Cardiac septum (tissue), 1 donor: ENCODE measurements at places on chromosomes 12 and 14. TPM values are rescaled to one million over a fixed set of nuclear protein-coding genes. Genes with fewer than 3 reads are reported as not detected.

DNA sequence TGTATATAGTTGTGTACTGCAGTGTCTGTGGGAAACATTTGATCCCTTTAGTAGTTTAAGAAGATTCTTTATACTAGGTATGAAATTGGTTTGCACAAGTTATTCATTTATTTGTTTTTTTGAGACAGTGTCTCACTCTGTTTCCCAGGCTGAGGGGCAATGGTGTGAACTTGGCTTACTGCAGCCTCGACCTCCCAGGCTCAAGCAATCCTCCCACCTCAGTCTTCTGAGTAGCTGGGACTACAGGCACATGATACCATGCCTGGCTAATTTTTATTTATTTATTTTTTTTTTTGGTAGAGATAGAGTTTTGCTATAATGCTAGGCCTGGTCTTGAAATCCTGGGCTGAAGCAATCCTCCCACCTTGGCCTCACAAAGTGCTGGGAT lies 209.4 kb downstream of the RASSF9 start:
- DNase-seq = no peak

DNA sequence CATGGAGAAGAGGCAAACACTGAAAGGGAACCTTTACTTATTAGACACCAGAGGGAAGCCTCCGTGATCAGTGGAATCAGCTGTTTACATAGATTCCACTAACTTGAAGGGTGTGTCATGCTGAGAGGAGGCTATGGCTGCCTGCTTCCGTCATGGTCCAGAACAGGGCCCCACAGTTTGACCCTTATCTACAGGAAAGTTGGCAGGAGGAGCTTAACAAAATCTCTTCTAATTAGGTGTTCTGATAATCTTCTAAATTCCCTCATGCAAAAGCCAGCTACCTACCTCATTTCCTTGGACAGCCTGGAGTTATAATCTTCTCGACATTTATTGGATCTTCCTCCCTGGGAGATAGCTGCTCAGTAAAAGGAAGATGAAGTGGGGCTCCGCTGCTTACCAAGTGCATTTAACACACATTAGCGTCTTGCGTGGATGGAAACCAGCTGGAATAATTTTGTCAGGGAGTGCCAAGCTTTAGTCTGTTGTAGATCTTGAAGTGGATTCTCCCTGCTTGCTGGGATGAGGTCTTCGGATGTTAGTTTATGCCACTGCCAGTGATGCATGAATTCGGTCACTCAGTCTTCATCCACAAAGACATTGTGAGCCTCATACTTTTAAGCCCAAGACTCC lies 171.0 kb downstream of the PAH start:
- DNase-seq = no peak

- no peak for DNase-seq
These were observed 26.8 kb upstream of the CLIP1 start for GRCh38 chr12:122449317-122449716.

DNA sequence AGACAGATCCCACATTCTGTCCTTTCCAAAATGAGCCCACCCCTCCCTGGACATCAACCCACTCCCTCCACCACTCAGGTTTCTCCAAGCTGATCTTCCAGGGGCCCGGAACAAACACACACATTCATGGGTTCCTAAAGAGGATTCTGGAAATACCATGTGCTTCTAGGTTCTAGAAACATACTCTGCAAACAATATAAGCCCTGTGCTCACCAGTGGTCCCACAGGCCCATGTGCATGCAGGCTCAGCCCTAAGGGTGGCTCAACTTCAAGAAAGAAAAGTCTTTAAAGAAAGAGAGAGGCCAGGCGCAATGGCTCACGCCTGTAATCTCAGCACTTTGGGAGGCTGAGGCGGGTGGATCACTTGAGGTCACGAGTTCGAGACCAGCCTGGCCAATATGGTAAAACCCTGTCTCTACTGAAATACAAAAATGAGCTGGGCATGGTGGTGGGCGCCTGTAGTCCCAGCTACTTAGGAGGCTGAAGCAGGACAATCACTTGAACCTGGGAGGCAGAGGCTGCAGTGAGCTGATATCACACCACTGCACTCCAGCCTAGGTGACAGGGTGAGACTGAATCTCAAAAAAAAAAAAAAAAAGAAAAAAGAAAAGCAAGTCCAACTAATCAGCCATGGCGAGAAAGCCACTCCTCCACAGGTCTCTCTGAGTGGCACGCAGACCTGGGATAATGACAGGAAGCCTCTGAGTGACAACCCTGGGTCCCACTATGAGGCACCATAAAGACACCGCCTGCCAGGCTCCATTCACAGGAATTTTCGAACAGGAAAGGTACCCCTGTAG lies 59.5 kb upstream of the PNMA1 start:
- DNase-seq = no peak

GRCh38 chr14:24699052-24699451 lies 65.1 kb upstream of the GZMB start:
- no peak for DNase-seq

DNA sequence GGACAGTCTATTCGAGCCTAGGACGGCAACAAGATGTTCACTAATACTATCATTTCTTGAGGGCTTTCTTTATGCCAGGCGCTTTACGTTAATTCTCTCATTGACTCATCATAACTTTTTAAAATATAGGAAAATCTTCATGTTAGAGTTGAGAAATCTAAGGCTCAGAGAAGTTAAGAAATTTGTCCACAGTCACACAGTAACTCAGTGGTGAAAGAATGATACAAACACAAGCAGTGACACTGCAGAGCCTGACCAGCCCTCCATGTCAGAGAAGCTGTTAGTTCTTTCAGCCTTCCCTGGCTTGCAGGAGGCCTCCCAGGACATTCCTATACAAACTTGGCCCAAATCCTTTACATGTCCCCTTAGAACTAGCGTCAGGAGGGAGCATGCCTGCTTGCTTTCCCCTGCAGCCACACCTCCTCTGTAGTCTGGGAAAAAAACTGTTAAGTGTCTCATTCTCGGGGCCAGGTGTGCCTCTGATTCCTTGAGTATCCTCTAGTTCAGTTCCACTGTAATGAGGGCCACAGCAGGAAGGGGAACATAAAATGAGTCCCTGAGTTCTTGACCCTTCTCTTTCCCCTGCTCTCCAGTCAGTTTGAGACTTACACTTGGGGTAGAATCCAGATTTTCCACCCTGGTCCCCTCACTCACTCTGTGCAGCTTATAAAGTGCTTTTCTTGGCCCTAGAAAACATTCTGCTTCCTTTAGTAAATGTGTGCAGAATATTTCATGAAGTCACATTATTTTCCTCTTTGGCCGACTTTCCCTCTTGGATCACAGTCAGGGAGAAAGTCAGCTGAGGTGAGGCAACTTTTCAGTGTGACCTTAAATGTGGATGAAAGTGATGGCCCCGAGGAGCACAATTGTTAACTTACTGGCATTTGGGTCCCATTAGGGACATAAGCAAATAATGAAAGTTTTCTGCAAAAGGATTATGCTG lies 152.2 kb upstream of the HIF1A start:
- no peak for DNase-seq

- no peak for DNase-seq
These were observed 56.9 kb downstream of the TMTC1 start for GRCh38 chr12:29726741-29727348.

- no peak for DNase-seq
These were observed 774 bp downstream of the CHGA start for GRCh38 chr14:92923744-92924103.

DNA sequence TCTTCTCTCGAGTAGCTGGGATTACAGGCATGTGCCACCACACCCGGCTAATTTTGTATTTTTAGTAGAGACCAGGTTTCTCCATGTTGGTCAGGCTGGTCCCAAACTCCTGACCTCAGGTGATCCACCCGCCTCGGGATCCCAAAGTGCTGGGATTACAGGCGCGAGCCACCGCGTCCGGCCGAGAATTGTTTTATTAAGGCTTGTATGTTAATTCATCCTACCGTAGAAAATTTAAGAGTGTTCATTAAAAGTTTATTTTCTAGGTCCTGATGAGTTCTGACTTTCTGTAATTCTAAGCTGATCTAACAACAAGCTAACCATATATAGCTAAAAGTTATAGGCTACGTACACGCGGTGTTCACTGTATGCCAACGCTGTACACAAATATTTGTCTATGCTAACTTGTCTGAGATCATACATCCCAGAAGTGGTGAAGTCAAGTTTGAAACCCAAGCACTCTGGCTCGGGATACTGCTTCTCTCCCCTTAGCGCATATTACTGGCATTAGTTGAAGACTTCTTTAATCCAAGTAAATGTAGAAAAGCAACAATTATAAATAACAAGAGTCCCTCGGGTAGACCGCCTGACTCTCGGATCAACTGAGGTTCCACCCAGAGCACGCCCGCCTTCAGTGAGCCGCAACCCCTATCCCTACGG lies 570 bp upstream of the MRPS35 start:
- DNase-seq = no peak

GRCh38 chr12:114141921-114142564 lies 175.9 kb upstream of the RBM19 start:
- DNase-seq = no peak

DNA sequence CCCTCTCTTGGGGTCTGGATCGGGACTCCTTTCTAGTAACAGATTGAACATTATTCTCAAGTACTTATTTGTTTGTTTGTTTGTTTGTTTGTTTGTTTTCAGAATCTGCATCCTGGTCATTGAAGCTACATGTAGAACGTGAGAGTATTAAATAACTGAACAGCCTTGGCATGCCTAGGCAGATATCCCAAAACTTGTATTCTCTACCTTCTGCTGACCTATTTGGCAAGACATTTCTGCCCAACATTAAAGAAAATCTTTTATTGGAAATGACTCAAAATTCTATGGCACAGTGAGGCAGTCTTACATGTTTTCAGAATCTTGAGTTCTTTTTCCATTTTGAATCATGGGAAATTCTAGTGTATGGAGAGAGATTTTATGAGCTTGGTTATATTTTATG lies 165.1 kb upstream of the CNOT2 start:
- DNase-seq = no peak

GRCh38 chr14:20503898-20504297 lies 1.4 kb upstream of the RNASE10 start:
- no peak for DNase-seq

DNA sequence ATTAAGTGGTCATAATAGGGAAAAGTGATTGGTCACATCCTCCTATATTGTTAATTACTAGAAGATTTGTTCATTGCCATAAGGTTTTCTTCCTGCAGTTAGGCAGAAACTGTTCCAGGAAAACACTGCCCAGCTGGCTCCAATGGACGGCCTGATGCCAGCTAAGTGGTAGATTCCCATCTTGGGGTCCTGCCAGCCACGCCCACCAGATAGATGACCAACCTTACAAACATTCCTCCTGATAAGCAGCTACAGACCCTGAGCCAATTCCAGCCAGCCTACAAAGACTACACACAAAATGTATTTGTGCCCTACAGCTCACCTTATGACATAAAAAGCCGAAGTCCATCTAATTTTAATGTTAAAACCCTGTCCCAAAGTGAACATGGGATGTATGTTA lies 685.9 kb upstream of the USP15 start:
- no peak for DNase-seq

DNA sequence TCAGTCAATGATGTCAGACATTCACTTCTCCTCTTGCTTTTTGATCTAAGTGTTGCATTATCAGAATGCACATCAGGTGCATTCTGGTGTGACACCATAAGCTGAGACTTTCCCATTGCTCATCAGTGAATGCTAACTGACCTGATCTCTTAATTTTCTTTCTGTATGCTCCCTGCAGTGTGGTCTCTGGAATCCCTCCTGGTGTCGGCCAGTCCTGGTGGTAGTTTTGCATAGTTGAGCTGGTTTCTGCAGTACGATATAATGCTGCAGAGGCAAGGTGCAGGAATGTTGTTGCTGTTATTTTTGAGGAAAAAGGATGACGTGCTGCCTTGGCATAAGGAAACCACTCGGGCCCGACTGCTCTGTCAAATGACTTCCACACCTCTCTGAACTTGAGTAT lies 11.0 kb upstream of the SRP54 start:
- DNase-seq = no peak

DNA sequence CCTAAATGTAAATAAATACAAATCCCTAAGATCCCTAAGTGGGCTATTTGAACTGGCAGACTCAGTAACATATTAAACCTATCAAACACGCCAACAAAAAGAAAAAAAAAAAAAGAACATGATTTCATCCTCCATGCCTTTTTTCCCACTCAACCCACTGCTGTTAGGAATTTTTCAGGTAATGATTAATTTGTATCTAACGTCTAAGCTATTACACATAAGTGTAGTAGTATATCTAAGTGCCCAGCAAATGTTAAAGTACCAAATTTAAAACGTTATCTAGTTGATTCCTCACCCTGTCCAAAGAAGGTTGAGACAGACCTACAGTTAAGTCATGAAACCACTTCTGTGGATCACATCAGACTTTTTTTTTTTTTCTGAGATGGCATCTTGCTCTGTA lies 16.4 kb upstream of the ARID4A start:
- DNase-seq = no peak

DNA sequence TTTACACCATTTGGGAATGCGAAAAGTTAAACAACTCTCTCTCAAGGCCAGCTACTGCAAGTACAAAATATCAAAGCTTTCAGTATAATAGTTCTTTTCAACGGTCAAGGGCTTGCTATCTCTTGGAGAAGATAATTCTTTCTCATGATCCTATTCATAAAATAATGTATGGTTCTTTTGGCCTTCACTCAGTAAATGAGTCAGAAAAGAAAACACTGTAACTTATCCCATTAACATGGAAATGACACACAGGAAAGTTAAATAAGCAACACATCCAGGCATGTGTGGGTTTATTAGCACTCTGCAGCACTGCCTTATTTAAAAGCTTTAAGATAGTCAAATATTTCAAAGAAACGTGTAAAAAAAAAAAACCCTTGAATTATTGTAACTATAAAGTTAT lies 36.9 kb downstream of the ZFC3H1 start:
- no peak for DNase-seq

- DNase-seq = no peak
These were observed 63.0 kb upstream of the BCL2L14 start for GRCh38 chr12:12007713-12008231.

GRCh38 chr14:24256960-24257359 lies 6.0 kb downstream of the TGM1 start:
- DNase-seq = no peak

DNA sequence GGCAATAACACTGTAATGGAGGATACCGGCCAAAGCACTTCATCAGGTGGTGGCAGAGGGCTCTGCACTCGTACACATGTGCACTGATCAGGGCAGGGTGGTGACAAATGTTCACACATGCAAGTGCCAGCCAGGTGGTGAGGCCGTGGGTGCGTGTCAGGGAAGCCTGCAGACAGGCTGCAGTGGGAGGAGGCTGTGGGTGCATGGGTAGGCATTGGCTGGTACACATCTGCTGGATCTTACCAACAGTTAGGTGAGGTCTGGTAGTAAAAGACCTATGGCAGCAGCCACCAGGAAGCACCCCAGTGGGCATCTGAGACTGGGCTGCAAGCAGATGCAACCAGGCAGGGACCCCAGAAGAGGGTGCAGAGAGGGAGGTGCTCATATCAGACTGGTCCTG lies 65.3 kb downstream of the PDE6H start:
- peak; percentile 73 for DNase-seq

The WIF1 gene
- 0.13 TPM for total RNA-seq

The RTN1 gene
- total RNA-seq = 0.97 TPM

The HECTD4 gene
- total RNA-seq = 28.2 TPM

The ZDHHC22 gene
- total RNA-seq = not detected

The ZC3H10 gene
- total RNA-seq = 6.0 TPM

The FRS2 gene
- total RNA-seq = 22.6 TPM

The HPD gene
- 1.3 TPM for total RNA-seq

The TEX52 gene
- total RNA-seq = not detected

The FAM181A gene
- total RNA-seq = not detected
